Activated CD4-positive, alpha-beta T cell treated with anti-CD3 and anti-CD28 coated beads, Interleukin-2, amount 10 ng/mL, durations not matched to agents 7 days and 5 days (primary cell): ENCODE measurements at places on chromosomes 5 and 9.

- DNase-seq, result no peak
These were observed 13.5 kb downstream of the EEIG1 start for GRCh38 chr9:127967151-127967809.

- peak; percentile 40 for DNase-seq
These were observed 2.7 kb downstream of the VCAN start for GRCh38 chr5:83474161-83474796.

DNA sequence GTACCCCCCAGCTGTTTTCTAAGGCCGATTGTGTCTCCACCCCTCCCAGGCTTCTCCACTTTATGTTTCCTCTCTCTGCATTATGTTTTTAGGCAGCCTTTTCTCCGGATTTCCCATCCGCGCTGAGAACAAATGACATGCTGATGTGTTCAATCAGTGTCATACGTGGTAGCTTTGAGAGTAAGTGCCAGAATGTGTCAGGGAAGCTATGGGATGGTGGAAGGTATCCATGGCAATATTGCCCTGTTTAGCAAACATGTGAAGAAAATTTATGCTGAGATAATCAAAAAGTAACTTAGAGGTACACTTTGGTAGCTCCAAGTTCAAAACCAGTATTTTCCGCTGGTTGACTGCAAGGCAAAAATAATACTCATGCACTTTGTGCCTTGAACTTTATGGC lies 36.6 kb upstream of the LECT2 start:
- no peak for DNase-seq

- DNase-seq, result no peak
These were observed 1165.3 kb downstream of the TAF11L14 start for GRCh38 chr5:18799482-18800128.

GRCh38 chr5:134028496-134028895 lies 23.7 kb upstream of the VDAC1 start:
- DNase-seq, result no peak

- no peak for DNase-seq
These were observed at the start of gene PCDHB12 for GRCh38 chr5:141208478-141208877. Gene PCDHB12 (plus strand): TSS chr5:141208719. CDS start chr5:141208908, 189 bp downstream.

DNA sequence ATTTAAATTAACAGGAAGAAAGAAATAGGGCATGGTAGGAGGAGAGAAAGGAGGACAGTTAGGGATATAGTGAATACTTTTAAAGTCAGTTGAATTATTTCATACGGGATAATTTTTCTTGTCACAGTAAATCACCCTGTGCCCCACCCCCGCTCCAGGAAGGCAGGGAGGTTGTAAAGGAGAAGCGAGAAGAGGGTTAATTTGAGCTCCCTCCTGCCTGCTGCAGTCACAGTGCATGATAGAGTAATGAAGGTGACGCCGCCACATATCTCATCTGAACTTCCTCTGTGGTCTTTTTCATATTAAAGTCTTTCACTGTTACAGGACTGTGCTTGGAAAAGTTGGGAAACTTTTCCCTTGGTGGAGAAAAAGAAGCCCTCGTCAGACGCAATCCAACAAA lies 896 bp upstream of the PCSK5 start:
- DNase-seq, result no peak

DNA sequence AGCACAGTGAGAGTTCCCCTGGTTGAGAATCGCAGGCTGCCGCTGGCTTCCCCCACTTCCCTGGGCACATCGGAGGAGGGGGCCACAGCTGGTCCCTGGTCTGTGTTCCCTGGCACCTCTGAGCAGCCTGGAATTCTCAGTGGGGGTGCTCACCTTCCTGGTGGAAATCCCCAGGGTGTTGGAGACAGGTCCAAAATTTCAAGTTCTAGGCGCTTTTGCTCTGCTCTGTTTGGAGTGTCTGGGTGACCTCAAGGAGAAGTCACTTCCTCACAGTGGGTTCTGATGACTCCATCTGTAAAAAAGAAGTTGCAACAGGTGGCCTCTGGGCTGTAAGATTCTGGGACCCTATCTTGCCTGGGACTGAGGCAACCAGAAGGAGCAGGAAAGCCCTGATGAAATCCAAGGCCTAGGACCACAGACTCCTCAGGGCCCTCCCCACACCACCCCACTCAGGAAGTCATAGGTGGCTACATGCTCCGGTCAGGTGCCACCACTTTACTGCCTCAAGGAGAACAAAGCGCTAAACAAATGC lies at the start of gene TRAF1:
Gene TRAF1 (minus strand): TSS at position 400 of the 532 bp plus-strand sequence. CDS start 721 bp downstream, outside the sequence.
- peak; percentile 40 for DNase-seq

DNA sequence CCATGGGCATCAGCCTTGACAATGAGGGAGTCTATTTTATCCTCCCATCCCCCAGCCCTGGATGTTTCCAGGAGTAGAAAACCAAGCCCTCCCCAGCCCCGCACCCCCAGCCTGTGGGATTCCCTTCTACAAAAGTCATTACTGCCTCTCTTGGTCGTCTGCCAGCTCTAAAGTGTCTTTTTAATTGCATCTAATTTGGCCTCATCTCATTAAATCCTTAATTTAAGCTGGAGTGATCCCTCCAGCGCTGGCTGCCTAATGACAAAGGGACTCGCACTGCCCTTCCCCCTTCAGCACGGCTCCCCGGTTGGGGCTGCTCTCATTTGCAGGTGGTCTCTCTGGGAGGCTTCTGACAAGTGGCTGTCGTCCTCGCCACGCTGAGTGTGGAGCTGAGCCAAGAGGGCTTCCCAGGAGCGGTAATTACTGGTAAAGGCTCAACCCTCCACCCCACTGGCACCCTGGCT lies 107.9 kb upstream of the ALDH1B1 start:
- DNase-seq, result no peak

GRCh38 chr9:22395687-22396141 lies 50.9 kb upstream of the DMRTA1 start:
- no peak for DNase-seq

GRCh38 chr9:131263701-131264100 lies 12.6 kb downstream of the FAM78A start:
- no peak for DNase-seq

DNA sequence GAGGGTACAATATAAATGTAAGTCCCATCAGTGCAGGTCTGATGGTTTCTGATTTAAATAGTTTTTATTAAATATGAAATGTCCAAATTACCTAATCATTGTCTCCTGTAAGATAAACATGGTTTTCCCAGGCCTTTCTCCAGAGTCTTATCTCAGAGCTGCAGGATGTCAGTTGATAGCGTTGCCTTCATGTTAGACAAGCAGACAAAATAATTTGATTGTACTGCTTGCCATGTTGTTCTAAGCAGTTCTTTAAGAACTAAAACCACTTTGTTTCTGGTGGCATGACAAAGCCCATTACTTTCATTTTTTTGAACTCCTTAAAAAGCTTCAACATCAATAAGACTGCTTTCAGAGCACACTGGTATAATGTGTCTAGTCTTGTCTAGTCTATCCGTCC lies 1073.5 kb downstream of the MAT2B start:
- DNase-seq, result no peak

DNA sequence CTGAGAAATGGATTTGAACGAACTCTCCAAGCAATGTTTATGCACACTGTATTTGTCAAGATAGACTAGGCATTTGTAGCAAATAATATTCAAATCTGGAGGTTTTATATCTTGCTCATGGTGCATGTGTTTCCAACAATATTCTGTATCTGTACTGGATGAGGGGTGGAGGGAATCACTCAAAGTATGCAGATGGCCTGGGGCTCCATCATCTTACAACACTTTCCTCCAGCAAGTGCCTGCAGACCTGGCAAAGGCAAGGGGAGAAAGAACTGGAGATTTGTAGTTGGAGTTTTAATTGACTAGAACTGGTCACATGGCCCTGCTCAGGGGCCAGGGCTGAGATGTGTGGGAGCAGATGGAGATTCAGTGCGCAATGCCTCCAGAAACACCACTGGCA lies 309.0 kb downstream of the PLK2 start:
- no peak for DNase-seq

GRCh38 chr5:16128944-16129343 lies 50.6 kb downstream of the MARCHF11 start:
- DNase-seq, result no peak

GRCh38 chr5:20286512-20286911 lies 298.5 kb upstream of the CDH18 start:
- DNase-seq, result no peak

GRCh38 chr9:89501311-89501898 lies 3.5 kb upstream of the SEMA4D start:
- DNase-seq, result no peak

- no peak for DNase-seq
These were observed 53.1 kb upstream of the TGFBR1 start for GRCh38 chr9:99051851-99052250.

DNA sequence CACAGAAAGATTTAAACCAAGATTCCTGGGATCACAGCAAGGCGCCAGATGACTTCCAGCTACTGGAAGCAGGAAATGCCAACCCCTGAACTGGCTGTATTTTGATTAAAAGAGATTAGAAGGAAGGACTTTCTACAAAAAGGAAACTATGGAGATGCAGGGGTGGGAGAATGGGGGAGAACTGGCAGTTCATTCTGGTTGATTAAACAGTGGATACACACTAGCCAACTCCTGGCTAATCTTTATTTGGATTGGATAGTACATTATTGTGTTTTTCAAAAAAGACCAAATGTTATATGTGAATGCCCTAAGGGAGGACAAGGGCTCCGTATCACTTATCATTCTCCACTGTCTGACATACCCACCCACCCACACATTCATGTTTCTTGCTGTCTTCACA lies 93.2 kb downstream of the CDO1 start:
- DNase-seq, result no peak

DNA sequence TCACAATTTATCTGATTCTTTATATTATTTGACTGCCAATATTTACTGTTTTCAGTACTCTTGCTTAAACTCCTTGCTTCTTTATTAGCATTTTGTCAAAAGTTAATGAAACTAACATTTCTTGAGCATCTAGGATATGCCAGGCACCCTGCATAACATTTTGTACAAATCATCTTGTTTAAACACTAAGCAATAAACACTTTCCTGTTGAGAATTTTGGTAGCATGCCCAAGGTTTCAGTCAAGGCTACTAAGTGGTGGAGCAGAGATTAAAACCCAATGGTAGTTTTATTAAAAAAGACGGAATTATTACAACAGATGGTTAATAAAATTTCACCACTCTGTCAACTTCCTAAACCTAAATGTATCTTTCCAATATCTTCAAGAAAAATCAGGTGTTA lies 43.2 kb downstream of the SKIC3 start:
- DNase-seq, result no peak

DNA sequence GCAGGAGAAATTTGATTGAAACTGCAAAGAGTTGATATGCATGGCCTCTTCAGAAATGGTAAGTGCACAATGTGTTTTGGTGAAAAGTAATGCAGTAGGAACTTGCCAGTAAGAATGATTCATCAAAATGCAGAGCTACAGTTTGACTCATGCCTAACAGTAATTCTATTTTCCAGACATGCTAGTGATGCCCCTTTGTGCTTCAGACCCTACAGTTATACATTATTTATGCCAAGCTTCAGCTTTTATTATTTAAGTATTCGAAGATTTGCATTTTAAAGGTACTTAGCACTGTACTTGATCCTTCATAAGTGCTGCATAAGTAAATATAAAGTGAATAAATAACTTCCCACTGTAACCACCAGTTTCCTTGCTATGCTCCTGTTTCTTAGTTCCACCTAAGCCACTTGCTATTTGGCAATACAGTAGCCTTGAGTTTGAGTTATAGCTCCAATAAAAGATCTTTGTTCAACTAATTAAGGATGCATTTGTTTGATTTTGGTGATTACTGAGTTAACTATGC lies 3.6 kb upstream of the SPATA31E1 start:
- DNase-seq, result no peak

GRCh38 chr9:18707489-18708205 lies 233.7 kb downstream of the ADAMTSL1 start:
- no peak for DNase-seq

- no peak for DNase-seq
These were observed 108.3 kb downstream of the SMIM15 start for GRCh38 chr5:61053937-61054336.

- DNase-seq, result no peak
These were observed 623.3 kb downstream of the HINT1 start for GRCh38 chr5:130541617-130542221.

DNA sequence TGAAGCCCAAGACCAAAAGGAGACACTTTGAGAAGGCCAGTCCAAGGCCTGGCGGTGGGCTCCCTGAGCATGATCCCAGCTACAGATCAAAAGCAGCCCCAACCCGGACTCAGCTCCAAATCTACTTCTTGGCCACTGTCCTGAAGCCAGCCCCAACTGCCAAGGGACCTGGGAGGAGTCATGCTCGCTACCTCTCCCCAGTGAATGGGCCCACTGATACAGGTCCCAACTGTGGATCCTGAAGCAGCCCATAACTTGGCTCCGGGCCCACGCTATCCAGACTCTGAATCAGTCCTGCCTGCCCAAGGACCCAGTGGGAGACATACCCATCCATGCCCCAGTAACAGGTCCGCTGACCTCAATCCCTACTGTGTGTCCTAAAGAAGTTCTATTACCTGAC lies 1545.3 kb upstream of the C9orf72 start:
- DNase-seq, result no peak

GRCh38 chr5:60487476-60487875 lies 212.5 kb downstream of the DEPDC1B start:
- DNase-seq, result no peak

DNA sequence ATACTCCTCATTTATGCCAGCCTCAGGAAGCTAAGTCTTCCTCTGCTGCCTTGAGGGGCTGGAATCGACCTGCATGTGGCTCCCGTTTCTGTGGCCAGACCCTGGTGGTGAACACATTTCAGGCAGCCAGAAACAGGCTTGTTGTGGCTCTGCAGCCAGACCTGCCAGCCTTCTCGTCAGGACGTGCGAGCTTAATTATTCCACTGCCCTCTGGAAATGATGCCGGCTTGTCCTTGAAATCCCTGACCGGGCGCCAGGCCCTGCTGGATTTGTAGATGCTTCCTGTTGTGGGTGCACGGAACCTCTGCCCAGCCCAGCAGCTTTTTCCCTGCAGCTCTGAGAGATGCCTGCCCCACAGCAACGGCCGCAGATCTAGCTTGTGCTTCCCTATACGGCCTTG lies 41.6 kb downstream of the PDZD2 start:
- DNase-seq, result no peak

GRCh38 chr5:133962131-133962530 lies 6.3 kb downstream of the C5orf15 start:
- DNase-seq, result no peak

DNA sequence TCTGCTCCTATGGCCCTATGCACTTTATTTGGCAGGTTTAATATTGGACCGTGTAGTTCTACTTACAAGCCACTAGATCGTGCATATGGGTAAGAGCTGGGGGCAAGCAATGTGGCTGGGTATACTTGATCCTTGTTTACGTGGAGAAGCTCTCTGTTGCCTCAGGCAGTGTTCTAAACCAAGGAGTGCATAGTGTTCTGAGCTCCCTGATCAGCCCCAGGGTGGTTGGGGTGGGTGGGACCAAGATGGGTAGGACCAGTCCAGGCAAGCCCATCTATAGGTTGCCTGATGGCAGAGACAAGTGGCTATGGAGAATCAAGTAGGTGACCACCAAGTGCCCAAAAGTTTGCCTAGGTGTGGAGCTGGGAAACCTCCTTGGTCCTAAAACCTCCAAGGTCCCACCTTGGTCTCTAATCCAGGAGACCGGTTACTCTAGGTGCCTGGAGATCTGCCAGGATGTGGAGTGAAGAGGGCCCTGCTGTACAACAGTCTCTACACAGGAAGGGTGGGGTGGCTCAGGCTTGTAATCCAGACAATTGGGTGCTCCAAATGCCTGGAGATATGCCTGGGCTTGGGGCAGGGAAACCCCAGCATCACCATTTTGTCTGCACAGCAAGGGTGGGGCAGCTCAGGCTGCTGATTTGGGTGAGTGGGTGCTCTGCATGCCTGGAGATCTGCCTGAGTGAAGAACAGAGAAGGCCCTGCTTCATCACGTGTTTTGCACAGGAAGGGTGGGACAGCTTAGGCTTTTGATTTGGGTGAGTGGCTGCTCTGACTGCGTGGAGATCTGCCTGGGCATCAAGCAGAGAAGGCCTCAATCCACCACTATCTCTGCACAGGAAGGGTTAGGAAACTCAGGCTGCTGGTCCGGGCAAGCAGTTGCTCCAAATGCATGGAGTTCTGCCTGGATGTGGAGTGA lies 659.8 kb downstream of the TLE4 start:
- DNase-seq, result no peak
